ENCODE measurements at places on chromosomes 4 and X.

- DNase-seq = no peak
These were observed 37.8 kb downstream of the SPOCK3 start for GRCh38 chr4:167196344-167197012.

GRCh38 chr4:22471999-22472461 is 43.8 kb downstream of the ADGRA3 start:
- no peak for DNase-seq

- DNase-seq = no peak
These were observed 19.2 kb downstream of the TMEM131L start for GRCh38 chr4:153485359-153485758.

DNA sequence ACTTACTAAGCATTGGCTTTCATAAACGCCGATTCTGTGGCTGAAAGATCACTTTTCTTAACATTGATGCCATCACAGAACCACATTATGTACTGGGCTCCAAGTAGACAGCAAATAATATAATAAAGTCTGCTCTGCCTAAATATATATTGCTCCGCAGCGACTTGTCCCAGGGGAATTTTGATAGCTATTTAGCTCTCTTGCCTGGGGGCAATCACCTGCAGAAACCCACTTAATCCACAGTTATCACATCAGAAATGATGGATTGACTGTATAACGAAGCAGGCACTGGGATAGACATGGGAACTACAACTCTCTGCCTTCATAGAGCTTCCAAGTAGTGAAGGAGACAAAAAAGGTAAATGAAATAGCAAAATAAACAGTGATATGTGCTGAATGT is 48.0 kb upstream of the MYOZ2 start:
- DNase-seq = no peak

DNA sequence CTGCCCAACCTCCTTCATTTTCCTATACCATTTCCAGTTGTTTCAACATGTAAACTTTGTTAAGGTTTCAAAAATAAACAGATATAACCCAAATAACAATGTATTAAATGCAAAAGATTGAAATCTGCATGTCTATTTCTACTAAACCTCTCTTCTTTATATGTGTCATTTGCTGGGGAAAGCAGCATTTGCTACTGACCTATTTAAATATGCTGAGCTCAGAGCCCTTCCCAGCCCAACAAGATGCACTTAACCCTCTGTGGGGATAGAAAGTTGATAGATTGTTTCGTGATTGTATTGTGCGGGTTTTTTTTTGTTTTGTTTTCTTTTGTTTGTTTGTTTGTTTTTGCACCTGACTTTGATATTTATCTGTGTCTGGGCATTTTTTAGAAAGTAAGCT is 139.5 kb downstream of the UCHL1 start:
- DNase-seq = no peak

DNA sequence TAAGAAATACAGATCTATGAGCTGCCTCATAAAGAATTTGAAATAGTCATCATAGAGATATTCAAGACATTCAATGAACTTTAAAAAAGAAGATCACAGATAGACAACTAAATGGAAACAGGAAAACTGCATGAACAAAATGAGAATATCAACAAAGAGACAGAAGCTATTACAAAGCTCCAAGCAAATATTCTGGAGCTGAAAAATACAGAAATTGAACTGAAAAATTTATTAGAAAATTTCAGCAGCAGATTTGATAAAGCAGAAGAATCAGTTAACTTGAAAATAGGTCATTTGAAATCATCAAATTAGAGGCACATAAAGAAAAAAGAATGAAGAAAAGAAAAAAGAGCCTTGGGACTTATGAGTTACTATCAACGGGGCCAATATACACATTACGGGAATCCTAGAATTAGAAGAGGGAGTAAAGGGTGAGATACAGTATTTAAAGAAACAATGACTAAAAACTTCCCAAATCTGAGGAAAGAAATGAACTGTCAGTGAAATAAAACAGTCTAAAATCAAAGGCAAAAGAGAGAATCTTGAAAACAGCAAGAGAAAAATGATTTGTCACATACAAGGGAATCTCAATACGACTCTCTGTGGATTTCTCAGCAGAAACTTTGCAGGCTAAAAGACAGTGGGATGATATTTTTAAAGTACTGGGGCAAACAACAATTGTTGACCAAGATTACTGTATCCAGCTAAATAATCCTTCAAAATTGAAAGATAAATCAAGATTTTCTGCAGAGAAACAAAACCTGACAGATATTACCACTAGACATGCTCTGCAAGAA is 641.6 kb downstream of the ANKRD50 start:
- no peak for DNase-seq

GRCh38 chr4:54840992-54841768 is 183.4 kb downstream of the KIT start:
- DNase-seq = no peak

GRCh38 chr4:85210353-85210752 is 243.9 kb upstream of the WDFY3 start:
- DNase-seq = no peak

GRCh38 chrX:29862126-29862677 is 353.2 kb upstream of the MAGEB2 start:
- no peak for DNase-seq

DNA sequence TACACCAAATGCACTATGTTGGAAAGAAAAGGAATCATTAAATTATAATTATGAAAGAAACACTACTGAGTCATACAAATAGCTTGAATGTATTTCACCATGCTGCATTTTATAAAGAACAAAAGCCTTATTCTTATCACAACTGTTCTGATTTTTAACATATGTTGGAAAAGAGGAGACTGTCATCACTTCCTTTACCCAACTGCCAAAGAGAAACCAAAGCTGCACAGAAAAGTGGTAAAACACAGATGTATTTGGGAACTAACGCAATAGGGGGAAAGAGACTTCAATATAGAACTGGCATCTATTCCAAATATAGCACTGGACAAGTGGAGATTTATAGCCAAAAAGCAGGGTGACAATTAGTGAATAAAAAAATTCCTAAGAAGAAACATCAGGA is 181.0 kb downstream of the SPANXN3 start:
- DNase-seq = no peak

DNA sequence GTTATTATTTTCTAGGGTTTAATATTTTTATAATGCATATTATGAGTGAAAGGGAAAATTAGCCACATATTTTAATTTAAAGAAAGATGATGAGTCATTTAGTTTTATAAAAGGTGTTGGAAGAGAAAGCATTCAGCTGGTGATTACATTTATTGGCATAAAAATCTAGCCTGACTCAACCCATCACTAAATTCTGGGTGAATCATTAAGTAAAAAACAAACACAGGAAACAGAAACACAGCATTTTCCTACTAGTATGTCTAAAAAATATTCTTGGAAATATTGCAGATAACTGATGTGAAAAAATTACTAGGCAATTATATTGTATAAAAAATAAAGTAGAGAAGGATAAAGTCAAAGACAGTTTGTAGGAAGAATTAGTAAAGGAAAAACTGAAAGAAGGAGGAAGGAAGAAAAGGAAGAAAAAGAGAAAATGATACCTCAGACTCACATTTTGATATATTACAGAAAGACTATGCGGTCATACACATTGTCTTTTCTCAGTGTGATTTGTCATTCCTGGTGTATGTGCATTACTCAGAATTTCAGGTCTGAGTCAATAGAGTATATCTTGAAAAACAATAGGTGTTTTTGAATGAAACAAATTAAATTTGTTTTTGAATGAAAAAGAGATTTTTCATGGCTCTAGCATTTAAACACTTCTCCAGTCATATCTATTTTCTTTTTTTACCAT is 48.0 kb upstream of the SPOCK3 start:
- DNase-seq = no peak

DNA sequence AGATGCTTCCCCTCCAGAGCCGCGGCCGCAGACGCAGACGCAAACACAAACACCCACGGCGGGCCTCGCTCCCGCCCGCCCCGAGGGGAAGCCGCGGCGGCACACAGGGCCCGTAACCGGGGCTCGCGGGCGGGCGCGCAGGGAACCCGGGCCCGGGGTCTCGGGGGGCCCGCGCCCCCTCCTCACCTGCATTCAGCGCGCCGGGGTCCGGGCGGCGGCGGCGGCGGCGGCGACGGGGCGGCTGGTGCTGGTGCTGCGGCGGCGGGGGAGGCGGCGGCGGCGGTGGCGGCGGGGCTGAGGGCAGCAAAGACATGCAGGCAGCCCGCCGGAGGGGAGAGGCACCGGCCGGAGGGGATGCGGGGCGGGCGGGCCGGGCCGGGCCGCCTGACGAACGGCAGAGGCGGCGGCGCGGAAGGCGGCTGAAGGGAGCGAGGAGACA is 255 bp upstream of the CNOT6L start:
- DNase-seq = no peak

- DNase-seq = no peak
These were observed 276.6 kb upstream of the GATB start for GRCh38 chr4:152037435-152037834.

GRCh38 chr4:164136180-164136616 is 617.7 kb upstream of the SMIM31 start:
- DNase-seq = no peak

DNA sequence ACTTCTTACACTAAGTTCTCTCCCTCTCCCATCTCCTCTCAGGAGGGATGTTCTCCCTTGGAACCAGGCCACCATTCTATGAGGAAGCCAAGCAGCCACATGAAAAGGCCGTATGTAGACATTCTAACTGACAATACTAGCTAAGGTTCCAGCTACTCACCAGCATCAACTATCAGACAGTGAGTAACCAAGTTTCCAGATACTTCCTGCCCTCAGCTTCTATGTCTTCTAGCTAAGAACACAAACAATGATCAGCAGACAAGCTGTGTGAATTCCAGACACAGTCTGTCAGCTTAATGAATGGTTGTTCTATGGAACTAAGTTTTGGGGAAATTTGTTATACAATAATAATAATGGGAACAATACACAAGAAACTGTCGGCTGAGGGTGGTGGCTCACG is 50.8 kb downstream of the SMIM14 start:
- no peak for DNase-seq

GRCh38 chr4:30536231-30536630 is 183.9 kb upstream of the PCDH7 start:
- no peak for DNase-seq

DNA sequence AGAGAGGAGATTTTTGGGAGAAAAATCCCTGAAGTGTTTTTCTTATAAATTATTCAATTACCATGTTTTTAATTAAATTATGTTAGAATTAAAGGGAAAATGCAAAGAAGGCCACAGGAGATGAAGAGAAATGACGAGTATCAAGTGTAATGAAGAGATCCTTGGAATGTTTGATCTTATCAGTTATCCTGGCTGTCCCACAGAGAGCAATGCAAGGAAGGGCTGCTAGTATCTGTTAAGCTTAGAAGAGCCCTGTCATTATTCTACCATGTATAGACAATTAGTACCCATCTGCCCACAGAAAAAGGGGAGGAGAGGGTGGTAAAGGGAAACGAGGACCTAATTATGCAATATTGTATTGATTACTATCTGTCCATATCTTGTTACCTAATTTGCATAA is 257.1 kb downstream of the BANK1 start:
- no peak for DNase-seq

GRCh38 chr4:168908093-168908492 is 102.0 kb downstream of the CBR4 start:
- no peak for DNase-seq

DNA sequence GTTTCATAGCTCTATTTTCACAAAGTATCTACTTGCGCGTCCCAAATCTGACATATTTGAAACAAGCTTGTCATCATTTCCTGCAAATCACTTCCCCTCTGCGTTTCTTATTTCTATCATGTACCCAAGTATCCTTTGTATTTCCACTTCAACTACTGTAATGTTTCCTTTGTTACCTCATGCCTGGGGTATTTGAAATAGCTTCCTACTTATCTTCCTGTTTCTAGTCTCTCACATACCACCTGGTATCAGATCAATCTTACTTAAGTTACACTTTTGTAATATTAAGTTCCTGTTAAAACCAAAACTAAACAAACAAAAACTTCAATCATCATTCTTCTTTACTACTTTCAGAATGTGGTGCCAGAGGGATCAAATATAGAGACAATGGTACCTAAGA is 93.6 kb upstream of the SMAD1 start:
- DNase-seq = no peak

GRCh38 chrX:154300816-154301215 is 5.2 kb downstream of the TKTL1 start:
- no peak for DNase-seq

DNA sequence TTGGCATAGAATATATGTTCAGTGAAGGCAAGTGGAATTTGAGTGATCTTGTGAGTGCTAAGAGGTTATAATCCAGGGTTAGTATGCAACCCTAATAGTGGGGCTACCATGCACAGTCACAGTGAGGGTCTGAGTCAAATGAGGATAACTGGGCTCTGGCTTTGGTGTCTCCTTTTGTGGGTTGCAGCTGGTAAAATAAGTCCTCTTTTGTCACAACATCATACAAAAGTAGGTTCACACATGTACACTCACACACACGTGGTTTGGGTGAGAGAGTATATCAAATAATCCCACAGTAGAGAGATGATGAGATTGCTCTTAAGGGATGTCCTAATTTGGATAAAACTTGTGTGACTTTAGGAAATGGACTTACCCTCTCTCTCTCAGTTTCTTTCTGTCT is 79.6 kb upstream of the EOLA2 start:
- DNase-seq = no peak

GRCh38 chr4:20095805-20096541 is 155.7 kb upstream of the SLIT2 start:
- no peak for DNase-seq

Data from CD4-positive, alpha-beta T cell (primary cell).